ENCODE measurements at places on chromosomes 11 and 22.

GRCh38 chr11:120132645-120133185 is 5.2 kb downstream of the TRIM29 start:
- DNase-seq, result no peak

- no peak for DNase-seq
Observed at GRCh38 chr11:73389134-73389525, 12.9 kb downstream of the RELT start.

GRCh38 chr22:24463071-24463760 is 31.9 kb upstream of the UPB1 start:
- DNase-seq, result no peak

DNA sequence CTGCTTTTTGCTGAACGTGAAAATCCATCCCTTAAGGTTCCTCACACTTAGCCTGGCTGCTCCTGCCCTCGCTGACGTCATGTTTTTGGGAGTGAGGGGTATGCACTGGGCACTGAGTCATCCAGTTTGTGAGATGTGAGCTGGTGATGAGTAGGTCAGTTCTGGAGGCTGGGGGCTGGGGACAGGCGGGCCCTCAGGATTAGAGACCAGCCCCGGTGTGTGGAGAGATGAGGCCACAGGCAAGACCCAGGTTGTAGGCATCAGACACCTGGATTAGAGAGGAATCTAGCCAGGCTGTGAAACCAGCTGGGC is 9.2 kb downstream of the KCNC1 start:
- no peak for DNase-seq

DNA sequence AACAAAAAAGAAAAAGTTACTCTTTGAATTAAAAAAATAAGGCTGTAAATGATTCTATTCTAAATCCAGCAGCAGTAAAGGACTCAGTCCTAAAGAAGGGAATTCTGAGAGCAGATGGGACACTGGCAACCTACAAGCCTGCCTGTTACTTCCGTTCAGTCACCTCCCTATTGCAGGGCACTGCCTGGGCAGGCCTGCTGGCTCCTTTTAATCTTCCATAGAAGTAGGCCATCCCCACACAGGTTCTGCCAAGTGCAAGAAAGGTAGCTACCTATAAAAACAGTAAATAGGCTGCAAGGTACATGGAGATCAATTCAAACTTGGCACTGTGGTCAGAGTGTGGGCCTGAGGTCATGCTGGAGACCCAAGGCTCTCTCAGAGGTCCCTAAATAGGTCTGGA is 136.4 kb downstream of the TRIM44 start:
- DNase-seq, result no peak

GRCh38 chr11:9280655-9281301 is 15.6 kb upstream of the DENND5A start:
- peak; percentile 70 for DNase-seq

- no peak for DNase-seq
Observed at GRCh38 chr11:110490886-110491285, 61.1 kb downstream of the FDX1 start.

DNA sequence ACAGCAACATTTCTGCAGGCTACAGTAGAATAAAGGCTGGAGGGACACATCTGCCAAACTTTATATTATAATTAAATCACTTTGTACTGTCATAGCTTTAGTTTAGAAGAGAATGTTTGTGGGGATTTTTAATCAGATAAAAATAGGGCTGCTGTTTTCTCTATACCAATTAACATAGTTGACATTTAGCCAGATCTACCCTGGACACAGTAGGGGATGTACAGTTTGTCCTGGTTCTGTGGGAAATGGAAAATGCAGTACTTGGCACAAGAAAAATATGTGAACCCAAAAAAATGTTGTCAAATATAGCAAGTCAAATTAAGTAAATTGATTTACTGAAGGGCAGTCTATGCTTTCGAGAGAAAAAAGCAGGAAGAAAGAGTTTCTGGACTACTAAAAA is 20.8 kb upstream of the PICALM start:
- no peak for DNase-seq

DNA sequence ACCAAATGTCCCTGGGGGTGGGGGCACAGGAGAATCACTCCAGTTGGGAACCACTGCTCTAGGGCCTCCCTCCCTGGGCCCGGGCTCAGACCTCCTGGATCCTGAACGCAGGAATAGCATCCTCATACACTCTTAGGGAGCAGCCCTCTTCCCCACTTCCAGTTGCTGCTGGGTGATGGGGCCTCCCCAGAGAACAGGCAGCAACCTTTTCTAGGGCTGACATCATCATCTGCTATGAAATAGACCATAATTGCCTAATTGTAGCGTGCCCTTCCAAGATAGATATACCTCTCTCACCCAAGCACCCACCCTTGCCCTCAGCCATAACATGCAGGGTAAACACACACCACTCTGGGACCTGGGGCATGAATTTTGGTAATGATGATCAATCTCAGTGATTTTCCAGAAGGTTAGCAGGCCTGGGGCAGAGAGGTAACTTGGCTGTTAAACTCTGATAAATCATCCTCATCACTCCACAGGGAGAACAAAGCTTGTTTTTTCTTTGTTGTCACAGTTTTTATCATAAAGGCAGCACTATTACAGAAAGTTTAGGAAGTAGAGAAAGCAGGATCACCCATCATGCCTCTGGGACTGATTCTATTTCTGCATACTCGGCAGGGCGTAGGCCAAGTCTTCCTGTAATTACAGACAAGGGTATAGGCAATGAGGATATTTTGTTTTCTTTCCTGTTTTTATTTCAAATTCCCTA is 88.3 kb upstream of the PRDM11 start:
- no peak for DNase-seq

DNA sequence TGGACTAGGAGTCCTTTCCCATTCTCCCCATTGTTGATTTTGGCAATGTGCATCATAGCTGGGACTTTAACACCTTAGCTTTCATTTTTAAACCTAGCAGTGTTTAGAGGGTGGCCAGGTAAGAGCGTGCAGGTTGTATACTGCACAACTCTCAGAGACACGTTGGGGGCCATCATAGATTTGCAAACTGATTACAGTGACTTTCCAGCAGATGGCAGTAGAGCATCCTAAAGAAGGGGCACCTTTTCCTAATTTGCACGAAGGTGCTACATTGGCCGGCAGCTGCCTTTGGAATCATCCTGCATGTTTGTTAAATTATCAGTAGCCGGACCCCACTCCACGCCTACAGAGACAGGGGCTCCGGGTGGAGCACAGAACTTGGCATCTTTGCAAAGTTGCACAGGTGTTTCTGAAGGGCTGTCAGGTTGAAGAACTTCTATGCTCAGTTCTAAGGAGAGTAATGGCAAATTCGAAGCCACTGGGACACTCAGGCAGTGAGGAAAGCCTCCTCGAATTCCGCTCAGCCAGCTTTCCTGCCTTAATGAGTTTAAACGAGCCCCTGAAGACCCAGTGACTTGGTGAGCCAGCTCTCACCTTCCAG is 7.7 kb downstream of the LHFPL7 start:
- DNase-seq, result peak; percentile 63

DNA sequence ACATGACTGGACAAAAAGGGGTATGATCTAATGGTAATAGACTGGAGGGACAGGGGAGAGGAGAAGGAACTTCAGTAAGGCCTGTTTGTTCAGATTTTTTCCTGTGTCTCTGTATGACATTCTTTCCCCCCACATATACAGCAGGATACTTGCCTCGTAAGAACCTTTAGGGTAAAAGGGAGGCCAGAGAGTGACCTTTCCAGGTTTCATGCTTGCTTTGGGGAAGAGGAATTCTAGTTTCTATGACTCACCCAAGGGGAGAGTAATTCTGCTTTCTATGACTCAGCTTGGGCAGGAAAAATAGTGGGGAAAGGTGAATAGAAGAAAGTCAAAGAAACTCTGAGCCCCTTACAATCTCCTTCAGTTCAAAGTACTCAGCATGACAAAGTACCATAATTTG is 457.0 kb downstream of the DLG2 start:
- DNase-seq, result peak; percentile 75

DNA sequence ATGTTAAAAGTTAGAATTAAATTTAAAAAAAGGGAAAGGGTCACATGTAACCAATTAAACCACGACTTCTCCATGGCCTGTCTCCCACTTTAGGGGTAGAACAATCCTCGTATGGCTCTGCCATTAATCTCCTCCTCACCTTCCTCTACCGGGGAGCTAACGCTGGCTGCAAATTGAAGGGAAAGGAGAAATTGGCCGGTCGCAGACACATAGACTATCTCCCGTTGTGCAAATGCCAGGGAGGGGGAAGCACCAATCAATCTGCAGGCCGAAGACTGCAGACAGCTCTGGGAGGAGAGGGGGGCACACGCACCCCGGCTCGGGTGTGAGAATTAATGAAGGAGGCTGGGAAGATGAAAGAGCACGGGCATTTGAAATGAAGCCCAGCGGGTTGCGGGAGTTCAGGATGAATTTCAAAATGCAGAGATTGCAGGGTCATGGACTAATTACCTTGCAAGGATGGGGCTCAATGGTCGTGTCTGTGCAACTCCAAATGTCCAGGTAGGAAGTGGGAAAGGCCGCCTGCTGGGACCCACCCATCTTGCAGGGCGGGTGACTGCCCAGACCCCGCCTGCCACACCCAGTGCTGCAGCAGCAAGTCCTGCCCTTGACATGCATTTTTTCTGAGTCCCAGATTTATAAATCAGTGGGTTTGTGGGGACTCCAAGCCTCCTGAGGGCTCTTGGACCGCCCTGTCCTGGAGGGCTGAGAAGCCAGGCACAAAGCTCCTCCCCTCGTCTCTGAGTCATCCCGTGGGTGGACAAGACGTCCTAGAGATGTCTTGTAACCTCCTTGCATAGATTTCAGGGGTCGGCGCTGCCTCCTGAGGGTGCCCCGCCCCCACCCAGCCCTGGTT is 534.2 kb downstream of the TBC1D22A start:
- no peak for DNase-seq

DNA sequence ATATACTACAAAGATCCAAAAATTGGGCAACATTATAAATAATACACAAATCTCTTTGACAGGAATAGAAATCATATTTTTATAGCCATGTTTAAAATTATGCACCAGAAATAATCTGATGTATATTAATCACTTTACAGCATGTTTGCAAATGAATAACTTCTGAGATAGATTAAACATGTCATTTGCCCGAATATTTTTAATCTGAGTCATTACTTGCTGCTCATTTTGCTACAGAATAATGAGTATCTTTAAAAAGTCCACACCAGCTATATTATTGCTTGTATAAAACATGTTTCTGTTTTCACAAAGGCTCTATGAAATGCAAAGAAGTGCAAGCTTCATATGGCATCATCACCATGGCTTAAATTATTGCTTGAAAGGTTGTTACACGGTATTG is 336.8 kb downstream of the GUCY1A2 start:
- DNase-seq, result no peak

DNA sequence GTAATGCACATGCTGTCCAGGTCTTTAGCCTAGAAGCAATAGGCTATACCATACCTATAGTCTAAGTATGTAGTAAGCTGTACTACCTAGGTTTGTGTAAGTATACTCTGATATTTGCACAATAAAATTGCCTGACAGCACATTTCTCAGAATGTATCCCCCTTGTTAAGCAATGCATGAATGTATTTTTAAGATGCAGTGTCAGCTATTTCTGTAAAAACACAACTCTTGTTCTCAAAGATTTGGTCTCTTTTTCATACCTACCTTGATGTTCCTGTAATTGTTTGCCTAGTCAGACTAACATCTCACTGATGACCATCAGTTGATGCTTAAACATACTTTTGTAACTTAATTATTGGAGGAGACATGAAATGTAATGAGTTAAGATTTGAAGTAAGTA is 619.9 kb downstream of the CNTN5 start:
- no peak for DNase-seq

DNA sequence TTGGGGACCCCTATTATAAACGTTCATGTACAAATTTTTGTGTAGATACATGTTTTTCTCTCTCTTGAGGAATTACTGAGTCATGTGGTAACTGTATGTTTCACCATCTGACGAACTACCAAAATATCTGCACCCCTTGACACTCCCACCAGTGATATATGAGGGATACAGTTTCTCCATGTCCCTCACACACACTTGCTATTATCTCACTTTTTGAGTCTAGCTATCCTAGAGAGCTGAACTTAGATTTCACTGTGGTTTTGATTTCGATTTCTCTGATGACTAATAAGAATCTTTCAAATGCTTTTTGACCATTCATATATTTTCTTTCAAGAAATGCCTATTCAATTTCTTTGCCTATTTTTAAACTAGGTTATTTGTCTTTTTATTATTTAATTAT is 200.2 kb downstream of the PGR start:
- DNase-seq, result no peak

DNA sequence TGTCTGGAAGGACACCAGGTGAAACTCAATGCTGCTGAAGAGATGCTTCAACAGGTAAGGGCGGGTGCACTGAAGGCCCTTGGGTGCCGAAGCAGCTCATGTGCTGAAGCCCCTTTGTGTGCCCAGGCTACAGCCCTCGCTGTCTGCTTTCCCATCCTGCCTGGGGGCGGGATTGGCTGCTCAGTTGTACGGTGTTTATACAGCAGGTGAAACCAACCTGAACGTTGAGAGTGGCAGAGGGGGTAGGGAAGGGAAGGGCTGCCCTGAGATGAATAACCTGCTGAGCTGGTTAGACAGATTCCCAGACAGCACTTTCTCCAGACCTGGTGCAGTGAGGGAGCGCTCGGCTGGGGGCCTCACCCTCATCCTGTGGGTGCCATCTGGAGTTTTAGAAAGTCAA is 75.7 kb downstream of the CYB5R2 start:
- DNase-seq, result peak; percentile 97

DNA sequence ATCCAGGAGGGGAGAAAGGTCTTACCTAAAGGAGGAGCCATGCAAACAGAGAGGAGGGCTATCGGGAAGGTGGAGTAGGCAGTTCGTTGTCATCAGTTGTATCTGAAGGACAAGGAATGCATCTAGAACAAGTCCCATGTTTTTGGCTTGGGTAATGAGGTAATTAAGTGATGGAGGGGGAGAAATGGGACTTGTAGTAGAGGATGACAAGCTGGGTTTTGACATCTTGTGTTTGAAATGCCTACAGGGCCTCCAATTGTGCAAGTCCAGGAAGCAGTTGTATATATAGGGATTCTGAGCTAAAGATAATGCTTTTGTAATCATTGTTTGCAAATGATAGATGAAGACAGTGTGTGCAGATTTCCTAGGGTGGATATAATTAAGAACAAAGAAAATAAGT is 622.8 kb downstream of the NTM start:
- no peak for DNase-seq

DNA sequence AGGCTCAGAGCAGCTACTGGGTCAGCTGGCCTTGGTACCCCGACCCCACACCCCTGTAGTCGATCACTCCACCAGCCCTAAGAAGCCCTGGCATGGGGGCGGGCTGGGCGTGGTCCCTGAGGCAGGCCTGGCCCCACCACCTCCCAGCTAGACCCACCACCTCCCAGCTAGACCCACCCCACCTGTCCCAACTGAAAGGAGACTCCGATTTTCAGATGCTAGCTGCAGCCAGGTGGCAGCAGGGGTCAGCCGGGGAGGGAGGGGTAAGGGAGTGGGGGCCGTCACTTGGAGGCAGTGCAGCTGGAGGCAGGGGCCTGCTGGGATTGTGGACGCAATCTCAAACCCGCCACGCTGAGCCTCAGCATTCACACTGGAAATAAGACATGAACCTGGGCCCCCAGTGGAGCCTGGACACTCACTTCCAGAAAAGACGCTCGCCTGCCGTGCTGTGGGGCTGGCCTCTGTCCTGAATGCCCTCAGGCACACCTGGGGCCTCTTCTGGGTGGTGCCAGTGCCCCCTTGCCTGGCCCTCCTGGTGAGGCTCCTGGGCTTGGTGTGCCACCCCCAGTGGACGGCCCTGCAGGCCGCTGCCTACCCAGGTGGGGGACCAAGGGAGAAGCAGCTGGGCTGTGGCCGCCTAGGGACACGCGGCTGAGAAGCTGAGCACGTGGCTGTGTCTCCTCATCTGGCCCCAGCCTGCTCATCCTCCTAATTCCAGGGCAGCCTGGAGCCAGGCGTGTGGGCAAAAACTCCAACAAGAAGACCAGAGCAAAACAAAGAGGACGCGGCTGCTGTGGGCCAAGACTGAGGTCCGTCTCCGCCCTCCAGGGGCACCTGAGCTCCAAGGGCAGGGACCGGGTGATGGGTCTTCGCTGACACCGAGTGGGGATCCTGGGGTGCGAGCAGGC is 26.7 kb downstream of the OSBPL5 start:
- DNase-seq, result no peak

All from HT-29 (cell line).